Activated CD4-positive, alpha-beta memory T cell treated with anti-CD3 and anti-CD28 coated beads for 36 hours (primary cell): ENCODE measurements at places on chromosomes 1 and 21.

- H3K4me3 ChIP-seq: no peak overlapping the region
- DNase-seq: no peak
- H3K36me3 ChIP-seq: no peaks in the 10 kb centered on the region
- no peak overlapping the region for H3K27ac ChIP-seq
- H3K4me1 ChIP-seq: peaks cover 7% of the 10 kb centered on the region
These were observed 926 bp downstream of the POU3F1 start for GRCh38 chr1:38045401-38046332.

- no peak overlapping the region for H3K27ac ChIP-seq
- H3K4me3 ChIP-seq: no peak overlapping the region
- peaks cover 8% of the 10 kb centered on the region for H3K4me1 ChIP-seq
- no peak for DNase-seq
- H3K36me3 ChIP-seq: no peaks in the 10 kb centered on the region
These were observed 175.3 kb downstream of the PLPPR4 start for GRCh38 chr1:99439433-99440075.

DNA sequence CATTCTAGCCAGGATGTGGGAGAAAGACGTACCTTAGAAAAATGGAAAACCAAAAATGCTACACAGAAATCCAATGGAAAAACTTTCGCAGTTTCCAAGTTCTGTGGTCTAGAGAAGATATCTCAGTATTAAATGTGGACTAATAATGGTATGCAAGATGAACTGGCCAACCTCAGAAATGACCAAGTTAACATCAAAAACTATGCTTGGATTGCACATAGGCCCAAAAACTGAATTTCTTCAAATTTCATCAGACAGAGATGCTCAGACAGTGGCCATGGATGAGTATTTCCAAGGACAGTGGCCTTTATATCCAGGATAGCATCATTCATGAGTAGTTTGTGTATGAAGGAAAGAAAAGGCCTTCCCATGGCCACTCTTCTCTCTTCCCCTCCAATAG lies 132.2 kb downstream of the TIAM1 start:
- DNase-seq: no peak
- peaks cover 4% of the 10 kb centered on the region for H3K4me1 ChIP-seq
- H3K4me3 ChIP-seq: no peak overlapping the region
- H3K27ac ChIP-seq: no peak overlapping the region
- H3K27me3 ChIP-seq: no peaks in the 10 kb centered on the region

DNA sequence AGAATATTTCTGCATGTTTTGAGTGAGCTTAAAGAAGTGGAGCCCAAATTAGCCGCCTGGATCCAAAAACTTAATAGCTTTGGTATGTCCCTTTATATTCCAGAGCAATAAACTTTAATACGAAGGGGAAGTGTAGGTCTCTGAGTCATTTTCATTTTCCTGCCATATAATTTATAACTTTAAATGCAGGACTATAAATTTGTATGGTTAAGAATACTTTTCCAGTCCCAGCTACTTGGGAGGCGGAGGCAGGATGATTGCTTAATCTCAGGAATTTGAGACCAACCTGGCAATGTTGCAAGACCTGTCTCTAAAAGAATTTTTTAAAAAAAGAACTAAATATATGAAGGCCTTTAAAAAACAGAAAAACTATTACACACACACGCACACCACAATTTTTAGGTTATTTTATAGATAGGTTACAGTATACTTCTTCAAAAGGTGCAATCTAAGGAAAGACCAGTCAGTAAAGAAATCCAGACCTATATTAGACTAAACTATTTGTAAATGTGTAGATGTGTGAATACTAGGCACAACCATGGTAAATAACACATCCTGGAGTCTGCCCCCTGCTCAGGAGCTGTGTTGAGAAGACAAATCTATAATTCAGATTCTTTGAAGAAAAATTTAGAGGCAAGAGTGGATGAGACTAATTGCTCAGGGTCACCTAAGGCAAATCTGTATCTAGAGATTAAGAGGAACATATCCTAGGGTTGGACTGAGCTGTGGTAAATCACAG lies 80.3 kb downstream of the TTC3 start:
- no peak overlapping the region for H3K27ac ChIP-seq
- no peak for DNase-seq
- H3K36me3 ChIP-seq: peaks cover 31% of the 10 kb centered on the region
- H3K4me1 ChIP-seq: no peaks in the 10 kb centered on the region

DNA sequence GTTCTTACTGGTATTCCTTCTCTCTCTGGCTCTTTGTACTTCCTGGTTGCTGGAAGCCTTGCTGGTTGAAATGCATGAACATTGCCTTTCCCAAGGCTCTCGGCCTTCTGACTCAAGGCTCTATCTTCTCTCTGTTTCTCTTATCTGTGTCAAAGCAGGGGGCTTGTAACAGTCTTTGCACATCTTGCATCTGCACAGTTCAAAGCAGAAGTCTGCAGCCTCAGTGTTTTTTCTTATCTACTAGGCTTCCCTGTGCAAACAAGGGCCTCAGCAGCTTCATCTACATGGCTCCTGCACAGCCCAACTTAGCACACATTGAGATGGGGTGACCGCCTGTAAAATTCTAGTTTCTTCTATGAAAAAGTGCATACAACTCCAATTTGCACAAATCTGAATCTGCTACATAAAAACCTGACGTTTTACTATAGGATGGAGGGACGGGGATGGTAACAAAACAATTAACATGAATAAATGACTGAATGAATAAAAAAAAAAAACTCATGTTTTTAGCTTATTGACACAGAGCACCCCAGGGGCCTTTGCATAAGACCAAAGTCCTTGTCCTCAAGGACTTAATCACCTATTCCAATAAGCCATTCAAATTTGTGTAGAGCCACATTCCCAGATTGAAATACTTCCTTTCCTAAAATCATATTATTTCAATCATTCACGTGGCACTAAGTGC lies 458.3 kb downstream of the LMO4 start:
- peaks cover 2% of the 10 kb centered on the region for H3K27me3 ChIP-seq
- H3K4me3 ChIP-seq: no peak overlapping the region
- no peak for DNase-seq
- no peak overlapping the region for H3K27ac ChIP-seq

GRCh38 chr1:87958716-87959115 lies 630.0 kb downstream of the LMO4 start:
- peaks cover 10% of the 10 kb centered on the region for H3K27me3 ChIP-seq
- no peaks in the 10 kb centered on the region for H3K36me3 ChIP-seq
- no peak overlapping the region for H3K27ac ChIP-seq
- H3K4me1 ChIP-seq: no peaks in the 10 kb centered on the region
- DNase-seq: no peak

DNA sequence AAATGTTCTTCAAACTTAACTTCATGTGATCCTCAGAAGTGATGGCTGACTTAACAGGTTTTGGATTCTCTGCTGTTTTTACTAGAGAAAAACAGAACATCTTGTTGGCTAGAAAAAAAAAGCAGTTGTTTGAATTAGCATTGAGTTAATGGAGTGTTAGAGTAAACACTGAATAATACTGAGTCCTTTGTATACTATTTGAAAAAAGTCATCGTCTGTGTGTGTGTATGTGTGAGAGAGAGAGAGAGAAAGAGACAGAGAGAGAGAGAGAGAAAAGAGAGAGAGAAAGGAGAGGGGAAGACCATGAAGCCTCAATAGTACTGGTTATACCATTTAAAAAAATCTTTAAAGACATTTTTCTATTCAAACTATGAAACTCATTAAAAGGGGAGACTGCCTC lies 10.4 kb downstream of the ZNF697 start:
- H3K27me3 ChIP-seq: peaks cover 25% of the 10 kb centered on the region
- H3K36me3 ChIP-seq: no peaks in the 10 kb centered on the region
- DNase-seq: no peak
- H3K4me1 ChIP-seq: no peaks in the 10 kb centered on the region

DNA sequence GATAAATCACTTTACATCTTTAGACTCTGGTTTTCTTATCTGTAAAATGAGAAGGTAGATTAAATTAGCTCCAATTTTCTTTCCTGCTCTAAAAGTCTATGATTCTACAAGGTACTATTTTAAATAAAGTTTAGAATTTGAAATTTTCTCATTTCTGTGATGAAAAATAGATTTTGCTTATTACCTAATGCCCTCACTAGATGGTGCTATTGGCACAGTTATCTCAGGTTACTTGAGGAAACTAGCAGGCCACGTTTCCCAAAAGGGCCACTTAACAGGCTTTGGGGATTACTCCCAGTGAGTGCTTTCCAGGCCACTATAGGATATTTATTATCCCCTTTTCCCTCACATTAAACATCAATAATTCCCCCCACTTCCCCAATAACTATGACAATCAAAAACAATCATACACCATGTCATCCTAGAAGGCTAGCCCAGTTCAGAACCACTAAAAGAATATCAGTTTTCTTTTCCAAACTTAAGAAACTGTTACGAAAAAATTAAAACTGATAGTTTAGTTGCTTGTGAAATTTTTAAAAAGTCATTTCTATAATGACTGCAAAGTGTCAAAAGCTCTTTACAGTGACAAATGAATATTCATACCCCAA lies 30.6 kb downstream of the OMA1 start:
- peaks cover 12% of the 10 kb centered on the region for H3K36me3 ChIP-seq
- H3K27me3 ChIP-seq: no peaks in the 10 kb centered on the region
- peak overlapping the region; percentile 23 for H3K27ac ChIP-seq

DNA sequence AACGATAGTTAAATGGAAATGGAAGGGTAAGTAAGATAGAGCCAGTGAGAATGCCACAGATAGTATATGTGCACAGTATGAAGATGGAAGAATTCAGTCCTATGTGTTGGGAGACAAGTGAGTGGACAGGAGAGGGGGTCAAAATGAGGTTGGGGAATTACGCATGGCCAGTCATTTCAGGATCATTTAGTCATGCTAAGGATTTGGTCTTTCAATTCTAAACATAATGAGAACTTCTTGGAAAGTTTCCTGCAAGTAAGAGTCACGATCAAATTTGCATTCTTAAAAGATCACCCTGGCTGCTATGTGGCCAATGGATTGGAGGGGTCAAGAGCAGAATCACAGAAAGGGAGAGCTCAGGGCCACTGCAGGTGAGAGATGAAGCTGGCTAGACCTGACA lies 64.0 kb upstream of the KCNK2 start:
- no peaks in the 10 kb centered on the region for H3K4me1 ChIP-seq
- no peak overlapping the region for H3K27ac ChIP-seq
- H3K36me3 ChIP-seq: no peaks in the 10 kb centered on the region
- H3K27me3 ChIP-seq: peaks cover 2% of the 10 kb centered on the region
- no peak overlapping the region for H3K4me3 ChIP-seq

GRCh38 chr1:93595266-93595665 lies 86.4 kb downstream of the BCAR3 start:
- H3K36me3 ChIP-seq: no peaks in the 10 kb centered on the region
- H3K27ac ChIP-seq: no peak overlapping the region
- no peak overlapping the region for H3K4me3 ChIP-seq

- no peak overlapping the region for H3K4me3 ChIP-seq
- no peak overlapping the region for H3K27ac ChIP-seq
- DNase-seq: no peak
- H3K27me3 ChIP-seq: no peaks in the 10 kb centered on the region
- peaks cover 20% of the 10 kb centered on the region for H3K4me1 ChIP-seq
These were observed 151.8 kb downstream of the RHOU start for GRCh38 chr1:228887101-228887500.

DNA sequence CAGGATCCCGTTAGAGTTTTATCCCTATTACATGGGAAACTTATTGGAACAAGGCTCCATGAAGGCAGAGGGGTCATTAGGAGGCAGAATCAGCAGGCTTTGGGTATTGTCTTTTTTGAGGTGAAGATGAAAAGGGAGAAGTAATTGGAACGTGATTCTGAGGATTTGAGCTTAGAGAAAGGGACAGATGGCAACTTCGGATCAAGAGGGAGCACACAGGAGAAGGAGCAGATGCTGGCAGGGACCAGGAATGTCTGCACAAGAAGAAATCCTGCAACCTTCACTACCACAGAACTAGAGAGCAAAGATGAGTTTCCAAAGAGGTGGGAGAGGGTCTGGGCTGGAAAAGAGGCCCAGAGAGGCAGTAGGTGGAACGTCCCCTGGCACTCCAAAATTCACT lies 202.8 kb downstream of the RRAGC start:
- no peaks in the 10 kb centered on the region for H3K36me3 ChIP-seq
- peaks cover 29% of the 10 kb centered on the region for H3K27me3 ChIP-seq
- no peak overlapping the region for H3K4me3 ChIP-seq
- no peak overlapping the region for H3K27ac ChIP-seq
- no peak for DNase-seq
- H3K4me1 ChIP-seq: no peaks in the 10 kb centered on the region

DNA sequence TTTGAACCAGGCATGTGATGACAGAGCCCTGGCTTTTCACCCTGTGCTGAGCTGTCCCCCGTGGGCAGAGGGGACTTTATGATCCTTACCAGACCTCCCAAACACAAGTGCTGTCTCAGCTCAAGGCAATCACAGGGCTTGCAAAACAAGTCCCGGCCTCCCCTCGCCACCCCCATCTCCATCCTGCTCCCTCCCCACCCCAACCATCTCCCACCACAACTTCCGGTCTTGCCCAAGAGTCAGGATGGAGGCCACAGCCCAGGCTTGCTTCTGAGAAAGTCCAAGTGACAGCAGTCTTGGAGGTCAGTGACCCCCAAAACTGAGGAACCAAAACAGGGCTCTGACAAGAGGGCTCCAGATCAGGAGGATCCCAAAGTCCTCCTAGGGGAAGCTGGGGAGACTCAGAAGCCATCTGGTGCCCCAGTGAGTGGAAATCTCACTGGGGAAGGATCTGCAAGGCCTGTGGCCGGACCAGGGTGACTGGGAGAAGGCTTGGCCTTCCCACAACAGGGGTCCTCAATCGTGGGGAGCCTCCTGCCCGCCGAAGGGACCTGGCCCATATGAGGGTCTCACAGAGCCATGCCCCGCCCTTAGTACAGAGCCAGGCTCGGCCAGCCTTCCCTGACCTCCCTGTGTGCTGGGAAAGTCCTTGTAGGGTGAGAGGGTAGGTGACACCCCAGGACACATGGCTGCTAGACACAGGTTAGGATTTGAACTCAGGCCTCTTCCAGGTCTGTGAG lies 4.5 kb upstream of the SDC3 start:
- H3K27ac ChIP-seq: no peak overlapping the region
- H3K36me3 ChIP-seq: no peaks in the 10 kb centered on the region
- H3K4me1 ChIP-seq: peaks cover 2% of the 10 kb centered on the region
- no peak for DNase-seq

DNA sequence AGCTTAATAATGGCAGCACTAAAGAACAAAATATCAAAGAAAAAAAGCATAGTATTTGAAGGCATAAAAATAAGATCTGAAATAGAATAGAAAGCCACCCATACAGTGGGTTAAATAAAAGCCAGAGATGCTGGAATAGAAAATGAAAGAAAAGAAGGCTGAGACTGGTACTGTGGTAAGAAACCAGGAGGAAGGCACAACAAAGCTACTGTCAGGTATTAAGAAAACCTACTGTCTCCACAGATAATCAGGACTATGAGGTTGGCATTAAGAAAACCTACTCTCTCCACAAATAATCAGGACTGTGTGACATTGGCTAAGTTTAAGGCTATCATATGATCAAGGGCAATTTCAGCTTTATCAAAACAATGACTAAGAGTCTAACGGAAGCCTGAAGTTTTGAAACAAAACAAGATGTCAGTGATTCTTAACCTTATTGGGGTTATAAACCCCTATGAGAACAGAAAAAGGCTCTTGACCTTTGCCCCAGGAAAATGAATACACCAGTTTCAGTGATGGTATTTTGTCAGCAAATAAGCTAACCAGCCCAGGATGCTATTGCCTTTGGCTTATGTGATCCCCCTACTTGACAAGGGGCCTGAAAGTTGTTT lies 24.4 kb downstream of the MCOLN2 start:
- no peak for DNase-seq
- peaks cover 28% of the 10 kb centered on the region for H3K36me3 ChIP-seq
- H3K27me3 ChIP-seq: no peaks in the 10 kb centered on the region
- H3K27ac ChIP-seq: peak overlapping the region; percentile 52
- H3K4me1 ChIP-seq: peaks cover 71% of the 10 kb centered on the region

- peaks cover 77% of the 10 kb centered on the region for H3K27me3 ChIP-seq
- no peak overlapping the region for H3K27ac ChIP-seq
- H3K4me3 ChIP-seq: no peak overlapping the region
- no peak for DNase-seq
These were observed 3.0 kb downstream of the TSPEAR start for GRCh38 chr21:44708213-44708865.
